NCI-H1417 (cell line): ENCODE measurements at places on chromosomes 5 and 9.

DNA sequence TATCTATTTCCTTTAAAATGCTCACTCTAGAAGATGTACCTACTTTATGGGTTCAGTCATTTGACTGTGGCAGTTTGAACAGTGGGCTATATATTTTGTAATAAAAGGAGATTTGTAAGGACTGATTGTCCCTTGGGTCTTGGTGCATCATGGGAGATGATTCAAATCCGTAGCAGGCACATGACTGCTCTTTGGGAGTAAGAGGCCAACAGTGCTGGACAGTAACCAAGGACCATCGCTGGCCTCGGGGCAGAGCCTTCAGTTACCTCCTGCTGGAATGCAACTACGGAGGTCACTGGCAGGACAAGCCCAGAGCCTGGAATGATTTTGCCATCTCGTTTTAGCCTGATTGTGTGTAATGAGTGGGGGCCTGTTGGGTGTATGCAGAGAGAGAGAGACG lies 7.0 kb upstream of the MAMDC2 start:
- no peak for DNase-seq

DNA sequence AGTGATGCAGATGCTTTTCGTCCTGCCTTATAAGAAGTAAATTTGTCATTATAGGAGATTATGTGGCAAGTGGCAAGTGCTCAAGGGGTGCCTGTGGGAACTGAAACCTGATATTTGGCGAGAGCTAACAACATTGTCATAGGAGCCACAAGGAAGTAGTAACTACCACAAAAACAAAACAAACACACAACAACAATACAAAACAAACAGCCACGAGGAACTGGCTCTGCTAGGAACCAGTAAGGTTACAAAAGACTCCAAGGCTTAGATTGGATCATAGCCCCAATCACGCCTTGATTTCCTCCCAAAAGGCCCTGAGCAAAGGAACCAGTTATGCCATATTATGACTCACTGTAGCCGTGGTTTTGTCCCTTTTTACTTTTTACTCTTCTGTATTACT lies 1045.2 kb downstream of the CDH12 start:
- no peak for DNase-seq

- no peak for DNase-seq
These were observed 16.0 kb downstream of the EGFLAM start for GRCh38 chr5:38274370-38274769.

GRCh38 chr5:55345327-55345726 lies 37.5 kb downstream of the MTREX start:
- no peak for DNase-seq

DNA sequence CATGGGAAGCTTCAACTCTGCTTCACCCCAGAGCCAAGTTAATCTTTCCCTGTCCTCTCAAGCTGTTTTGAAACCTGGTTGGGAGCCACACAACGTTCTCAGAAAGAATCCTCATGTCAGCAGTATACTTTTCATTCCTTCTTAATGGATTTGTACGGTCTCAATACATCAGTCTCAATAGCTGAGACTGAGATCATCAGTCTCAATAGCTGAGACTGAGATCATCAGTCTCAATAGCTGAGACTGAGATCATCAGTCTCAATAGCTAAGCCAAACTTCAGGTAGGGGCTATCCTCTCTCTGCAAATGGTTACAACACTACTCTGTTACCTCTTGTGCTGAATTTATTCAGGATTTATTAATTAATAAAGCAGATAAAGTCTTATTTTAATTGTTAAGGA lies 1317.4 kb upstream of the CDH9 start:
- DNase-seq: no peak

GRCh38 chr9:122095010-122095767 lies 2.1 kb upstream of the TTLL11 start:
- DNase-seq: no peak
